GM23248 (cell line): ENCODE measurements at places on chromosomes 6 and 20.
A peak's percentile ranks its signal among the peaks of the same experiment; 100 is the strongest.

DNA sequence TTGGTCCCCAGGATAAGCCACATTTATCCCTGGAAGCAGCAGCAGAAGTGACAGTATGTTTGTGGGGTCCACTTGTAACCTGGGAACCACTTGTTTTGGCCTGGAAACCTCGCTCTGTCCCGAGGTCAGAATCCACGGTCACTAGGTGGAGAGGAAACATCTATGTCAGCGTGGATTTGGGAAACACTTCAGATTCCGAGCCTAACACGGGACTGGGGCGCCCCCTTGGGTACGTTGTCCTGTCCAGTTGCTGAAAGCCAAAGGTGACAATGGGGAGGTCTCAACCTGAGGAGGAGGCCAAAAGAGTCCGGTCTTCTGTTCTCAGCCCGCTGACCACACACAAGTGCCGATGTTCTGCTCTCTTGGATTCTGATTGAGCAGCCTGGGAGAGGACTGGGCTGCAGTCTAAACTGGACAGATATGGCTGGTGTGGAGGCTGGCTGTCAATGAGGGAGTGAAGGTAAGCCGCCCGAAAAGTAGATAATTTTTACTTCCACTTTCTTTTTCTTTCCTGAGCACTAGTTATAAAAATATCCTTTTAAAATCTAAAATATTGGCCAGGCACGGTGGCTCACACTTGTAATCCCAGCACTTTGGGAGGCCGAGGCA lies 4.9 kb upstream of the ZFP57 start:
- H3K4me1 ChIP-seq: no peaks in the 10 kb centered on the region
- no peak overlapping the region for H3K27ac ChIP-seq

- no peak overlapping the region for H3K27ac ChIP-seq
- H3K4me1 ChIP-seq: no peaks in the 10 kb centered on the region
- no peak for DNase-seq
- no peaks in the 10 kb centered on the region for H3K27me3 ChIP-seq
These were observed 6.7 kb downstream of the AFDN start for GRCh38 chr6:167833396-167833763.

- no peak for DNase-seq
- H3K27ac ChIP-seq: no peak overlapping the region
- no peaks in the 10 kb centered on the region for H3K4me1 ChIP-seq
- H3K36me3 ChIP-seq: no peaks in the 10 kb centered on the region
- peaks cover 24% of the 10 kb centered on the region for H3K27me3 ChIP-seq
- no peak overlapping the region for H3K4me3 ChIP-seq
These were observed 24.8 kb downstream of the CDH22 start for GRCh38 chr20:46283426-46284039.

GRCh38 chr20:48364688-48365421 lies 462.9 kb downstream of the PREX1 start:
- H3K27me3 ChIP-seq: peaks cover 14% of the 10 kb centered on the region
- H3K27ac ChIP-seq: no peak overlapping the region
- H3K4me1 ChIP-seq: no peaks in the 10 kb centered on the region
- no peaks in the 10 kb centered on the region for H3K36me3 ChIP-seq
- no peak for DNase-seq
- no peak overlapping the region for H3K4me3 ChIP-seq

- no peak overlapping the region for H3K27ac ChIP-seq
- peaks cover 5% of the 10 kb centered on the region; the same call in 1 of the 2 replicates for H3K36me3 ChIP-seq
- peaks cover 8% of the 10 kb centered on the region for H3K4me1 ChIP-seq
- no peak for DNase-seq
- H3K27me3 ChIP-seq: no peaks in the 10 kb centered on the region
These were observed 83.9 kb downstream of the CD109 start for GRCh38 chr6:73779943-73780342.

DNA sequence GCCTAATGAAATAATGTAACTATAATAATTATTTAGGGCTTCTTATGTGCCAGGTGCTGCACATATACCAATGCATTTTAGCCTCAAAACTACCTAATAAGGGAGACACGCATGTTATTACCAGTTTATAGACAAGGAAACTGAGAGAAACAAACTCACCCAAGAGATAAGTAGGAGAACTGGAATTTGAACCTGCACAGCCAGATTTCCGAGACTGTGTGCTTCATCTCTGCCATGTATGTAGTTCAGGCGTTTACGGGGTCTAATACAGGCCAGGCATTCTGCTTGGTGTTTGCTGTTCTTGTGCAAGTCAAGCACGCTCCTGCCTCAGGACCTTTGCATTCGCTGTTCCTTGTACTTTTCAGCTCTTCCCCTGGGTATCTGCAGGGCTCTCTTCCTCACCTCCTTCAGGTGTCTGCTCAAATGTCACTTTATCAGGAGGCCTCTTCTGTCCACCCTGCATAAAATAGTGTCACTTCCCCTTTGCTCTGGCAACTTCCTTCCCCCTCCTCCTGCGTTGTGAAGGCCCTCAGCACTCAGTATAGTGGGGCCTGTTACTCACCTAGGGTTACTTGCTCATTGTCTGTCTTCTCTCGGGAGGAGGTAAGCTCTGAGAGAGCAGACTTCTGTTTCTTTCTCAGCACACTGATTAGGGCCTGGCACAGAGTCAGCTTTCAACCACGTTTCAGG lies 6.1 kb upstream of the NSFL1C start:
- H3K4me1 ChIP-seq: peaks cover 19% of the 10 kb centered on the region
- no peaks in the 10 kb centered on the region for H3K27me3 ChIP-seq
- DNase-seq: no peak
- H3K4me3 ChIP-seq: no peak overlapping the region

- no peaks in the 10 kb centered on the region for H3K36me3 ChIP-seq
- H3K27ac ChIP-seq: no peak within 1 kb of the TSS
- H3K4me3 ChIP-seq: peak within 1 kb of the TSS; percentile 64
- H3K4me1 ChIP-seq: no peaks in the 10 kb centered on the region
- peak; percentile 68 for DNase-seq
These were observed at the start of gene TUBB2B for GRCh38 chr6:3227363-3228045. TUBB2B (minus strand) TSS chr6:3227653; CDS start chr6:3227543, 110 bp downstream.

- H3K27me3 ChIP-seq: no peaks in the 10 kb centered on the region
- H3K27ac ChIP-seq: no peak overlapping the region
- peaks cover 11% of the 10 kb centered on the region for H3K4me1 ChIP-seq
- DNase-seq: peak; percentile 23
- no peak overlapping the region for H3K4me3 ChIP-seq
These were observed 217.1 kb upstream of the THEMIS start for GRCh38 chr6:128117916-128118315.

DNA sequence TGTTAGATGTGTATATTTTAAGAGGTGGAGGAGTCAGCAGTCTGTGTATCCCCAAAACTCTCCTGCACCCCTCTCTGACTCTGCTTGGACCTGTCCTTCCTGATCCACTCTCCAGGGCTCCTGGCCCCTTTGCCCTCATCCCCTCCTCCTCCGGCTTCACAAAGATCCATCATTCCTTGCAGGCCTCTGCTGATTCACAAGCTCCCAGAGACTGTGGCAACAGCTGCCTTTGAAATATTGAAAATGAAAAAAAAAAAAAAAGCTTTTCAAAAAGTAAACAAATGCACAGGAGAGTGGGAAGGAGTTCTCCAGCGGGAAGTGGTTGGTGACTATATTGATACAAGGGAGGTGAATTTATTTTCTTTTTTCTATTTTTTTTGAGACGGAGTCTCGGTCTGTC lies 330.2 kb upstream of the SULF2 start:
- H3K4me3 ChIP-seq: no peak overlapping the region
- no peaks in the 10 kb centered on the region for H3K36me3 ChIP-seq
- DNase-seq: no peak
- no peaks in the 10 kb centered on the region for H3K4me1 ChIP-seq
- H3K27me3 ChIP-seq: no peaks in the 10 kb centered on the region
- no peak overlapping the region for H3K27ac ChIP-seq

DNA sequence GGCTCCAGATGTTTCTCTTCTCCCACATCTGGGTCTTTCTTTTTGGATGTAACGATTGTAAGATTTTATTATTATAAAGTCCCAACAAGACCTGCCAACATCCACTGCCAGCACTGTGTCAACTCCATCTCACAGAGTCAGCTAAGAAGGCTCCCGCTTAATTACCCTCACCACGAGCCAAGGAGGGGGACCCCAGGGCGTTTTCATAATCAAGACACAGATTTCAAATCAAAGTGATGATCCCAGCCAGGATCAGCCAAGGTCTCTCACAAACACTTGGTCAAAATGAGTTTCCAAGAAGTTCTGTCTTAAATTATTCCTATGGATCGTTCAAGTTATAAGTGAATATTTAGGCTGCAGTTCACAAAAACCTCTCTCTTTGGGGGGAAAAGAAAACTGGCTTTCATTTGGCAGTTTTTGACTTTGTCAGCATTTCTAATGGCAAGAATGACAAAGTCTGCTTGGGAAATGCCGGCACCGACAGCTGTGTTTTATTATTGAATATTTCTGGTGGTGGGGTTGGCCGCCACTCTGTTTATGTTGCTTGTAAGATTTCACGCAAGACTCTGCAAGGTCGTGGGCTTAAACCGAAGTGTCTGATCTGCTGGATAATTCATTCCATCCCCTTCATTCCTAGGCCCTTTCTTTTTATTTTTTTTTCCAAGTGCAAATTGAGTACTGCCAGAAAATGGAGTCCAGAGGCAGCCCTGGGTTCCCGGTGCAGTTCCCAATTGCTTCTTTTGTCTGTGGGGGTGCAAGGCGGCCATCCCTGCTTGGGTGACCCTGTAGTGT lies 170.2 kb upstream of the PMEPA1 start:
- DNase-seq: peak; percentile 32
- H3K4me1 ChIP-seq: peaks cover 6% of the 10 kb centered on the region
- H3K27ac ChIP-seq: no peak overlapping the region
- H3K36me3 ChIP-seq: no peaks in the 10 kb centered on the region
- H3K4me3 ChIP-seq: no peak overlapping the region

DNA sequence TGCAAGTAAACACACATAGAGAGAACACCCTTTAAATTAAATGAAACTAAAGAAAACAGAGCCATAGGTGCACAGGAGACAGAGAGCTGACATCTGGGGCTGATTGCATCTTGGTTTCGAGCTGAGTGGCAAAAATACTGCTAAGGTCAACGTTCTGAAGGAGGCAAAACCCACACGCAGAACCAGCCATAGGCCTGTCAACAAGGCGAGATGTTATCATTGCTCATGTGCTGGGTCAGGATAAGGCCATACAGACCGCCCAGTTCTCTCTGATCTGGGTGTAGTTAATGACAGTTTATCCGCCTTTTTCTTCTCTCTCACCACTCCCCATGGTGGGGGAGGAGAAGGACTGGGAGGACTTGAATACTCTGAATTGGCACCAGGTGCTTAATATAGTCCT lies 4.5 kb upstream of the FAM110A start:
- H3K27ac ChIP-seq: peak overlapping the region; percentile 95
- no peak overlapping the region for H3K4me3 ChIP-seq
- H3K36me3 ChIP-seq: no peaks in the 10 kb centered on the region
- peaks cover 17% of the 10 kb centered on the region for H3K4me1 ChIP-seq

- H3K27me3 ChIP-seq: no peaks in the 10 kb centered on the region
- H3K27ac ChIP-seq: no peak overlapping the region
- no peaks in the 10 kb centered on the region for H3K4me1 ChIP-seq
These were observed 24.1 kb downstream of the COL20A1 start for GRCh38 chr20:63317061-63317460.

DNA sequence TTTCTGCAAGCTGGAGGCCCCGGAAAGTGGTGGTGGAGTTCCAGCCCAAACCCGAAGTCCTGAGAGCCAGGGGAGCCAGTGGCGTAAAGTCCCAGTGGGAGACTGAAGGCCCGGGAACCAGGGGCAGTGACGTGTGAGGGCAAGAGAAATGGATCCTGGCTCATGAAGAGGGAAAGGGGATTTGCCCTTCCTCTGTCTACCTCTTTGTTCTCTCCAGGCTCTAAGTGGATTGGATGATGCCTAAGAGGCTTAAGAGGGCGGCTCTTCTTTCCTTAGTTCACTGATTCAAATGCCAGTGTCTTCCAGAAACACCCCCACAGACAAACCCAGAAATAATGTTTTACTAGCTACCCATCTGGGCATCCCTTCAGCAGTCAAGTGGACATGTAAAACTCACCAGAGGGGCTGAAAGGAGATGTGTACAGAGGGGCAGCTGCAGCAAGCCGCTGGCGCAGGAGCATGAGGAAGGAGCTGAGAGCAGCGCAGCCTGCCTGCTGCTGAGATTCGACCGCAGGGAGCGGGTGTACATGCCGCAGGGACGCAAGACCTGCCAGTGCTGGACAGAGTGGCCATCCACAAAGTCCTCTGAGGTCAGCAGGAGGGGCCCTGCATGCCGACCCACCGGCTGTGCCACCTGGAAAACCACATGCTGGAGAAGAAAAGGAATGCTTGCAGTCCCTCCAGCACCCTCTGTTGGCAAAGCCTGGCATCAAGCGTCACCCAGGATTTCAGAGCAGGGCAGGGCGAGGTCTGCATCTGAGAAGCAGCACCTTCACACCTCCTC lies 29.5 kb downstream of the CDYL start:
- no peaks in the 10 kb centered on the region for H3K36me3 ChIP-seq
- H3K27me3 ChIP-seq: no peaks in the 10 kb centered on the region
- H3K4me3 ChIP-seq: no peak overlapping the region
- DNase-seq: peak; percentile 55
- no peak overlapping the region for H3K27ac ChIP-seq

DNA sequence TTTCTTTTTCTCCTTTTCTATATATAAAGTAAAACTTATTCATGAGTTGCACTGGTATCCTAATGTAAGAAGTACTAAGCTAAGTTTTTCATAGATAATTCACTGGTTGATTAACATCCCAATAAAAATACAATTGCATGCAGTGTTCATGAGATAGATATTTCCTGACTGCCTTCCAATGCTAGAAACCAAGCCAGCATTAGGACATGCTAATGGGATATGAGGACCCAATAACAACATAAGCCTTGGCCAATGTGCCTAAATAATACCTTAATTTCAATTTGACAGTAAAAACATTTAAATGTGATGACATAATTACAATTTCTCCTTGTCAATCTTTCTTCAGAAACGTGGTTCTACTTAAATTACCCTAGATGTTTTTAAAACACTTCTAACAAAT lies 152.7 kb downstream of the RNGTT start:
- H3K4me1 ChIP-seq: 0 out of 2 replicates have a peak, but pooled peaks cover 4% of the 10 kb centered on the region
- no peak for DNase-seq
- H3K27me3 ChIP-seq: no peaks in the 10 kb centered on the region
- H3K36me3 ChIP-seq: 0 out of 2 replicates have a peak, but pooled peaks cover 7% of the 10 kb centered on the region
- no peak overlapping the region for H3K4me3 ChIP-seq
- no peak overlapping the region for H3K27ac ChIP-seq

- H3K4me3 ChIP-seq: no peak overlapping the region
- no peak for DNase-seq
- H3K36me3 ChIP-seq: peaks cover 10% of the 10 kb centered on the region
- no peaks in the 10 kb centered on the region for H3K27me3 ChIP-seq
- no peak overlapping the region for H3K27ac ChIP-seq
- H3K4me1 ChIP-seq: peaks cover 33% of the 10 kb centered on the region
These were observed 54.6 kb downstream of the B4GALT5 start for GRCh38 chr20:49659056-49659455.

DNA sequence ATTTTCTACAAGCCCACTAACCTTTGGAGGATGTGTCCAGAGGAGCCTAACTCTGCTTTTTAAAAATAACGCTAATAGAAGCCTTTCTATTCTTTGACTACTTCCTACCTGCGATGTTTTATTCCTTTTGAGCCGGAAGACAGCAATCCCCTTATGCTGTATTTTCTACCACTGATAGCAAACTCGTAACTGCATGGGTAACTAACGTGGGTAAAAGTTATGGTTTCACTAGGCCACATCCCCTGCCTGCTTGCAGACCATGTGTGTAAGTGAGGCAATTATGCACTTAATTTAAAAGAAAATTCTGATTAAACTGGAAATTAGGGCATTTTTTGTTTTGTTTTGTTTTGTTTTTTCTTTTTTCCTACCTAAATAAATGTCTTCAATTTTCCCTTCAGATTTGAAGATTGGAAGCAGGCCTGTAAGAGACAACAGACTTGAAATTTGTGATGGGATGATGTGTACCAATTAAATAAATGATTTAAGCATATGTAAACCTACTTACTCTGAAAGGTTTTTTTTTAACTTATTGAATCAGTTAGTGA lies 931 bp downstream of the UFL1 start:
- peaks cover 28% of the 10 kb centered on the region for H3K36me3 ChIP-seq
- H3K27ac ChIP-seq: peak overlapping the region; percentile 88
- peak overlapping the region; percentile 97 for H3K4me3 ChIP-seq
- H3K4me1 ChIP-seq: peaks cover 23% of the 10 kb centered on the region
- no peaks in the 10 kb centered on the region for H3K27me3 ChIP-seq
- DNase-seq: peak; percentile 47
